ENCODE measurements at places on chromosomes 3 and 15. TPM values are rescaled to one million over a fixed set of nuclear protein-coding genes. Genes with fewer than 3 reads are reported as not detected.

NTRK3 gene
- total RNA-seq: not detected

SLC9A9 gene
- total RNA-seq: 3.5 TPM

CPLX3 gene
- total RNA-seq: not detected

LRRC31 gene
- total RNA-seq: not detected

- no peaks in the 10 kb centered on the region for H3K27me3 ChIP-seq
- no peak overlapping the region for H3K27ac ChIP-seq
- DNase-seq: no peak
- peaks cover 19% of the 10 kb centered on the region for H3K4me1 ChIP-seq
Observed at GRCh38 chr3:170732660-170733245, 137.2 kb downstream of the RPL22L1 start.

DNA sequence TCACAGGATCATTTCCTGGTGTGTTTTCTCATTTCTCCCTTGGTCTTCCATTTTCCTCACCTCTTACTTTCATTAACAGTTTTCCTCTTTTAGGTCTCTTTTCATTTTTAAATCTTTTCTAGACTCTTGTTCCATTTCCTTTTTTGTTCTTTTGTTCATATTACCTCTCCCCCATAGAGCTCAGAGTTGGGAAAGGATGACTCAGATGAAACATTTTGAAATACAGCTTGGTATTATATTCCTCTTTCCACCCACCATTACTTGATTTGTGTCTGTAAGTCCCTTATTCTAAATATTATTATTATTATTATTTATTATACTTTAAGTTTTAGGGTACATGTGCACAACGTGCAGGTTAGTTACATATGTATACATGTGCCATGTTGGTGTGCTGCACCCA, 153.1 kb downstream of the VGLL3 start:
- H3K27ac ChIP-seq: peak overlapping the region; percentile 84
- peaks cover 32% of the 10 kb centered on the region for H3K4me1 ChIP-seq
- no peaks in the 10 kb centered on the region for H3K27me3 ChIP-seq
- H3K4me3 ChIP-seq: no peak overlapping the region
- no peaks in the 10 kb centered on the region for H3K36me3 ChIP-seq

GRCh38 chr3:152667267-152667666, 167.7 kb upstream of the P2RY1 start:
- no peaks in the 10 kb centered on the region for H3K4me1 ChIP-seq
- no peak overlapping the region for H3K27ac ChIP-seq
- no peak for DNase-seq
- peaks cover 7% of the 10 kb centered on the region for H3K27me3 ChIP-seq

DNA sequence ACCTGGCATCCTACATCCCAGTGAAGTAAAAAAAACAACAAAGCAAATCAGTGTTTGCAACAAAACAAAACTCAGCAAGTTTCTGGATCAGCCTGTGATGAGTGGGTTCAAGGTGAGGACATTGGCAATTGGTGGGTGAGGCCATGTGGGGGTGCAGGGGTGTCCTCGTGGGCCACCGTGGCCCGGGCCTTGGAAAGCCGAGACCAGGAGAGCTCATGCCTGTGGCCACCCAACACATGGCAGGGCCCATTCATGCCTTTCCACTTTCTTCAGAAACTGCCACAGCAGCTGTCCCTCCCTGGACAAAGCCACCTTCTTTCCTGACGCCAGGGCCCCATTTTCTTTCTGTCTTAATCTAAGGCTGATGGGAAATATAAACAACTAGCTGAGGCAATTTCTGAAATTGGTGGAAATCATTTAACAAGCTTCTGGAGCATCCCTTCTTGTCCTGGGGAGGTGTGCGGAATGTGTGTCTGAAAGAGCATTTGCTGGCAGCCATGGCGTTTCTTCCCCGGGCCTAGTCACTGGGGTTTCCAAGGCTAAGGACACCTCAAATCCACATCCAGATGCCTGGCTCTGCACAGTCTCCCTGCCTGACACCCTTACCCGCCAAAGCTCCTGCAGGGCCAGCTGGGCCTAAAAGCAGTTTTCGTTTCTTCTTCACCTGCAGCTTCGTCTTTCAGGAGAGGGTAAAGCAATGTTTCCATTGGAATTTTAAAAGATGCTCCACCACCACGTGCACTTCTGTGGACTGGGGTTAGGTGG, 34.1 kb upstream of the SFMBT1 start:
- H3K27ac ChIP-seq: no peak overlapping the region
- H3K4me1 ChIP-seq: peaks cover 13% of the 10 kb centered on the region
- no peaks in the 10 kb centered on the region for H3K36me3 ChIP-seq
- DNase-seq: no peak
- no peak overlapping the region for H3K4me3 ChIP-seq

Measured in osteocyte (in vitro differentiated cells).